ENCODE measurements at places on chromosomes 13 and 19.
A peak's percentile ranks its signal among the peaks of the same experiment; 100 is the strongest.

DNA sequence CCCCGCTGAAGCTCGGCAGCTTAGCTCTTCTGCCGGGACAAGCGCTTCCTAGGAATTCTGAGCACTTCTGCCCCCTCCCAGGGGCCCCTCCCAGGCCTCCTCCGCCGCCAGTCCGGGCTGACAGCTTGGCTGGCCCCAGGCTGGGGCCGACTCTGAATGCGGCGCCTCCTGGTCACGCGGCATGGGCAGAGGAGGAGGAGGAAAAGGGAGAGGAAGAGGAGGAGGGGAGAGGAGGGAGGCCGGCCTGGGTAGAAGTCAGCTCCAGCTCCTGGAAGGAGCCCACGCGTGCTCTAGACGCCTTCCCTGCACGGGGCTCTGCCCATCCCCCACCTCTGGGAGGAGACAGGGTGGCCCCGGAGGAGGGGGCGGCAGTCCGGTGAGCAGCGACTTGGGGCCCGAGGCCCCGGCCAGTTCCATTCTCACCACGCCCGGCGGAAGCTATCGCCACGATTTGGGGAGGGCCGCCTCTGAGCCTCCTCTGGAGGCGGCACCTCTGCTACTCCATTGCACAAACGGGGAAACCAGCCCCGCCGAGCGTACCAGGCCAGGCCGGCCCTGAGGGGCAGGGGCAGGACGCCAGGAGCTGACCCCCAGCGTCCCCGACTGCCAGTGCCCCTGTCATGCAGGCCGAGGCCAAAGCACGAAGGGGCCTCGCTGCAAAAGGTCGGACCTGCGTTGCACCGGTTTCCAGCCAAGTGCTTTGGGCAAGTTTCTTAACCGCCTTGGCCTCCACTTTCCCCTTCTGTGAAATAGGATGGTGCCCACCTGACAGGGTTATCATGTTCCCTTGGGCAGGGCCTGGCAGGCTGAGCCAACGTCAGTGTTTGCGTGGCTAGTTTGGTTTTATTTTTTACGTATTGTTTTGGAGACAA lies 31.6 kb downstream of the CCNE1 start:
- peak; percentile 54 for DNase-seq

DNA sequence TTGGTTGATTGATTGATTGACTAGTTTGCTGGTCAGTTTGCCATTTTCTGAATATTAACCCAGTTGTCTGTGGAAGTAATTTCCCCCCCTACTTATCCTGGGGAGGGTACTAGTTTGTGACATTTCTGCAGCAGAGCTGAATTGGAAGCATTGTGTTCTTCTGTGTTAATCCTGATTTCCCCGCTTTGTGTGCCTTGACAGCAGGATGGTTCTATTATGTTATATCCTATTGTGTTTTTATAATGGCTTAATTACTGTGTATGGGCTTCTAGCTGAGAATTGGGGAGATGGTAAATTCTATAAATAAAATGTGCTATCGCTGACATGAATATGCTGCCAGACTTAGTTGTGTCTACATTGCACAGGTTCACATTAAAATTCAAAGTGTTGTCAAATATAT lies 499.7 kb downstream of the COG6 start:
- DNase-seq: no peak

DNA sequence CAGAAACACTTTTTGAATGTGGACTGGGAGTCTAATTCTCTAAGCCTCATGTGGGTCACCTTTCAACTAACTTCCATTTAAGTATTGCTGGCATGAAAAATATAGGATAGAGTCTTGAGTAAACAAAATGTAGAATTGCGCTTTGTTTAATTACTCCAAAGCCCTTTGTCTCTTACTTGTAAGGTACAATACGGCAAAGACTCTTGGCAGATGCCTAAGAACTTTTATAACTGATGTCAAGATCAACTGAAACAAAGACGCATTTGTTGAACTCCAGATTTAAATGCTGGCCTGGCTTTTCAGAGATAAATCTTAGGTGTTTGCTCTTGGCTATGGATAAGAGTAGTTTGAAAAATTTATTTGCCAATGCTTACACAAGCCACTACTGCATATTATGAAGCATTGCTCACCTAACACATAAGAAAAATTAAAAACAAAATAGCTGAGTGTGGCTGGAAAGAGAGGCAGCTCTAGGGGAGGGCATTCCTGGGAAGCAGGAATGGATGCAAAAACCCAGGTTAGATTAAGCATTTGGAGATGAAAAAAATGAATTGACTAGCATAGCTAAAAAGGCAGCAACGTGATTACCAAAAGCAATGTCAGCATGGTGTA lies 107.3 kb upstream of the STARD13 start:
- DNase-seq: no peak

GRCh38 chr13:31322026-31322425 lies 122.3 kb downstream of the B3GLCT start:
- no peak for DNase-seq

GRCh38 chr19:38819231-38819920 lies 6.6 kb upstream of the LGALS4 start:
- no peak for DNase-seq

DNA sequence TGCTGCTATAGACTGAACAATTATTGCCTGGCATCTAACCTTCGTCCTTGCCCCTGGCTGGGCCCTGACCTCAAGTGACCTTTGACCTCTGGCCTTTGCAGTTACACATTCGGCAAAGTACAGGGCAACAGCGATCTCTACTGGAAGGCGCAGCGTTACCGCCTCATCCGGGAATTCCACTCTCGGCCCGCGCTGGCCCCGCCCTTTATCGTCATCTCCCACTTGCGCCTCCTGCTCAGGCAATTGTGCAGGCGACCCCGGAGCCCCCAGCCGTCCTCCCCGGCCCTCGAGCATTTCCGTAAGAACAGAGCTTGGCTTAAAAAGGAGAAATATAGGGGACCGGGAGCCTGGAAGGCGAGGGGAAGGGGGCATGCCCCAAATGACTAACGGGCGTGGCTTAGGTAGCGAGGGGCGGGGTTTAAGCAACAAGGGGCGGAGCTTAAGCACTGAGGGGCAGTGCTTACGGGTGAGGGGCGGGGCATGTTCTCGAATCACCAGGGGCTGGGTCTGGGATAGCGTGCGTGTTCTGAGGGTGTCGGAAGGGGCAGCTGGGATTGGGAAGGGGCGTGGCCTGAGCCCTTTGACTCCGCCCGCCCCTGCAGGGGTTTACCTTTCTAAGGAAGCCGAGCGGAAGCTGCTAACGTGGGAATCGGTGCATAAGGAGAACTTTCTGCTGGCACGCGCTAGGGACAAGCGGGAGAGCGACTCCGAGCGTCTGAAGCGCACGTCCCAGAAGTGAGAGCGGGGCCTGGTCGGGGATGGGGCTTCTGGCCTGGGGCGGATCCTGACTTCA lies 52.7 kb downstream of the TRPM4 start:
- peak; percentile 36 for DNase-seq

GRCh38 chr13:108963846-108964600 lies 334.6 kb downstream of the MYO16 start:
- no peak for DNase-seq

DNA sequence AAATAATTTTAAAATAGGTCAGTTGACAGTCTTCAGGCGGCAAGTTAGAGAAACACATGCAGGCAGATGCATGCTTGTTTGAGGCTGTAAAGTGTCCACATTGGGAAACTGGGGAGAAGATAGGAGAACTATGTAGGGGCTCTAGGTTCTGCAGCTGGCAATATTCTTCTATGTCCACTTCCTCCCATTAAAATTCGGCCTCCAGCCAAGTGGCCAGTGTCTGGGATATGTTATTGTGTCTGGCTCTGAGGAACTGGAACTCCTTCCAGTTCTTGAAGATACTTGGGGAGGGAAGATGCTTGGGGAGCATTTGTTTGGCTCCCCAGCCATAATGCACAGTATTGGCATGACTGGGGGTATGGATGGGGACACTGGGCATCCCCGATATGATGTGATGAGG lies 20.9 kb upstream of the KLF2 start:
- DNase-seq: no peak

- DNase-seq: no peak
These were observed 18.2 kb upstream of the FFAR2 start for GRCh38 chr19:35429698-35430408.

DNA sequence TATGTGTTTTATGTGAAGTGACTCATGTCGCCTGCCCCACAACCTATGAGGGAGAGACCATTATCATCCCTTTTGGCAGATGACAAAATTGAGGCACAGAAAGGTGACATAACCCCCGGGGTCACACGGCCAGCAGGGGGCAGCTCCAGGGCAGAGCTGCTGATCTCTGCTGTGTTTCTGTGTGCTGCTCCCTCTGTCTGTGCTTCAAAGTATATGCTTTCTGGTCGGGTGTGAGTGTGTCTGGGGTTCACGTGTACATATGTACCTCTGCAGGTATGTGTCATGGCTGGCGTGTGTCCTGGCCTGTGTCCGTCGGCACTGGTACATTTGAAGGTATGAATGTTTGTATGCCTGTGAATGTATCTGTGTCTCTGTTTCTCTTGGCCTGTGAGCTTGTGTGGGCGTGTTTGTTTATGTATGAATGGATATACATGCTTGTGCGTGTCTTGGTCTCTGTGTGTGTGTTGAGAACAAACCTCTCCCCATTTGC lies 7.1 kb downstream of the LIPE start:
- DNase-seq: no peak

DNA sequence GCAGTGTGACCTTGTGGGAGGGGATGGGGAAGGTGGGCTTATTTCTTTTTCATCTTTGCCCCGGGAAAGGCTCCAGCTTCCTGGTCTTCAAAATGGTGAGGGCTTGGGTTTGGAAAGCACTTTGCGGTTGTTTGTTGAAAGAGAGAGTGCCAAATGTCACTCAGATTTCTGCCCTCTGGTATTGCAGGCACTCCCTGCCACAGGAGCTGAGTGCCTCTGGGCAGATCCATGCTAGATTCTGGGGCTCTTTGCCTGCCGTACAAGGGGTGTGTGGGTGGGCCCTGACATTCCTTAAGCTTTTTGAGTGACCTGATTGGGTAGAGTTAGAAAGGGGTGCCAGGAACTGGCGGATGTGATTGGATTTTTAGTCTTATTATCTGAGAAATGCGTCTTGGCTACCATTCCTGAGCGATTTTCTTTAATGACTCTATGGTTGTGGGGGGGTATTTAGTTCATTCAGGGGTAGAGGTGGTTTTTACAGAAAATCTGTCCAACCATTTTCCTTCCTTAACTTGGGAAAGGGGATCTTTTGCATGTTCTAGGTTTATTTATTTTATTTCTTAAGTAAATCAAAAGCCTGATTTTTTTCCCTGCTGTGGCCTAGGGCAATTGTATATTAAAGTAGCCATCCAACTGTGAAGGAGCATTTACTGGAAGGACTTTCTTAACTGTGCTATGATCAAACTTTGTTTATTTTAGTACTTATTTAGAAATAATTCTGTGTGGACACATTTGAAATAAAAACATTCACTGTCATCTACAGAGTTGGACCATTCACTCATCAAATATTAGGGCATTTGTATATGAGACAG lies 3.2 kb downstream of the ARHGAP35 start:
- no peak for DNase-seq

GRCh38 chr19:58317476-58318072 lies 9.2 kb upstream of the ZSCAN22 start:
- DNase-seq: peak; percentile 45

DNA sequence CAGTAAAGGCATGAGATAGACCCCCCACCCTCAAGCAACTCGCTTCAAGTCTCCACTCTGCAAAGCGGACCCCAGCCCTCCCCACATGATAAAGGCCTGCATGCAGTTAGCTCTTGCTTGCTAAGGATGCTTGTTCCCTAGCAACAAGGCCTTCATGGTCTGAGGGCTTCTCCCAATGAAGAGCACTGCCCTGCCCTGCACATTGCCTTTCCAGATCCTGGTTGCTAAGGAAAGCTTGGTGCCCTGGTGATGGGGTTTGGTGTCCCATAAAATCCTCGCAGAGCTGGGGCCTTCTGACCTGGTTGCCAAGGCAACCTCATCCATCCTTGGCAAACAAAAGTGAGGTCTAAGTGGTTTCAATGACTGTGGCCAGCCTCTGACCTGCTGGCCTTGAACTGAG lies 6.0 kb downstream of the DBP start:
- no peak for DNase-seq

GRCh38 chr13:72523593-72523992 lies 203.8 kb downstream of the MZT1 start:
- DNase-seq: no peak

- no peak for DNase-seq
These were observed 1680.9 kb downstream of the OLFM4 start for GRCh38 chr13:54709546-54709945.

GRCh38 chr19:10417541-10418234 lies 2.6 kb upstream of the PDE4A start:
- no peak for DNase-seq

- no peak for DNase-seq
These were observed 6.9 kb downstream of the KANK3 start for GRCh38 chr19:8336072-8336569.

DNA sequence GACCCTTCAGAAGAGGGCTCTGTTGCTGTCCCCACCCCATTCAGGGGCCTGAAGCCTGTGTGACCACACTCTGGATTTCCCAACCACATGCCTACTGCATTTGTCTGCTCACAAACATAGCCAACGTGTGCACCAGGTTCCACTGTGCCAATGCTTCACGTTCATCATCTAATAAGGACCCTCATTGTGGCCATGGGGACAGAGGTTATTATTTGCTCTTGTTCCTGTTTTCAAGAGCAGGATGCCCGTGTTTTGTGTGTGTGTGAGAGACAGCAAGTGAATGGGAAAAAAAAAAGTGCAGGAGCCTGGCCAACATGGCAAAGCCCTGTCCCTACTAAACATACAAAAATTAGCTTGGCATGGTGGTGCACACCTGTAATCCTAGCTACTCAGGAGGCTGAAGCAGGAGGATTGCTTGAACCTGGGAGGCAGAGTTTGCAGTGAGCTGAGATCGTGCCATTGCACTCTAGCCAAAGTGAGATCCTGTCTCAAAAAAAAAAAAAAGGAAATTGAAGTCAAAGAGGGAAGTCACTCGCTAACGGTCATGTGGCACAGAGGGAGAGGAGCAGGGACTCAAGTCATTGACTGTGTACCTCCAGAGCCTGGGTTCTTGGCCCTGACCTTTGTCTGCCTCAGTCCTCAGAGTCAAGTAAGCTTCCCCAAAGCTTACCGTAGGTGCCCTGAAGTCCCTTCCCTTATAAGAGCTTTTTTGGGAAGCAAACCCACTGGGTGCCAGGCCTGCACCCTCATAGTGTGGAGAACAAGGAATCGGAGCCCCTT lies 6.9 kb downstream of the B3GNT8 start:
- DNase-seq: no peak

DNA sequence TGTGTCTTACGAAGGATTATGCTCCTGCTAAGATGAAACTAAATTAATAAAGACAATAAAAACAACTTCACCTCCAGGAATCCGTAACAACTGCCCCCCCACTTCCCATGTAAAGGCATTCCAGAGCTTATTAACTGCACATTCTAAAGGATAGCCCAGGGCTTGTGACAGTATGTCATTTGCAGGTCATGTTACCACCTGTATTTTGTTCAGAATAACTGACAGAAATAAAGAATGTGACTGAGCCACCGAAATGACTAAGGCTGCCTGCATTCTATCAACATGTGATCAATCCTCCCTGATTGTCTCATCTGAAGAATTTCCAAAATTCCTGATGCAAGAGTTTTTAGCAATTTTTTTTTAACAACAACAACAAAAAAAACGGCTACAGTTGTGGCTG lies 117.2 kb downstream of the MIPEP start:
- no peak for DNase-seq

GRCh38 chr13:75505327-75505726 lies 23.4 kb upstream of the TBC1D4 start:
- no peak for DNase-seq

Data from hindlimb muscle (tissue), 1 donor.